ENCODE measurements at places on chromosomes 13 and 19.
A peak's percentile ranks its signal among the peaks of the same experiment; 100 is the strongest.

GRCh38 chr13:46010148-46010547, 42.4 kb downstream of the ZC3H13 start:
- no peak for DNase-seq

DNA sequence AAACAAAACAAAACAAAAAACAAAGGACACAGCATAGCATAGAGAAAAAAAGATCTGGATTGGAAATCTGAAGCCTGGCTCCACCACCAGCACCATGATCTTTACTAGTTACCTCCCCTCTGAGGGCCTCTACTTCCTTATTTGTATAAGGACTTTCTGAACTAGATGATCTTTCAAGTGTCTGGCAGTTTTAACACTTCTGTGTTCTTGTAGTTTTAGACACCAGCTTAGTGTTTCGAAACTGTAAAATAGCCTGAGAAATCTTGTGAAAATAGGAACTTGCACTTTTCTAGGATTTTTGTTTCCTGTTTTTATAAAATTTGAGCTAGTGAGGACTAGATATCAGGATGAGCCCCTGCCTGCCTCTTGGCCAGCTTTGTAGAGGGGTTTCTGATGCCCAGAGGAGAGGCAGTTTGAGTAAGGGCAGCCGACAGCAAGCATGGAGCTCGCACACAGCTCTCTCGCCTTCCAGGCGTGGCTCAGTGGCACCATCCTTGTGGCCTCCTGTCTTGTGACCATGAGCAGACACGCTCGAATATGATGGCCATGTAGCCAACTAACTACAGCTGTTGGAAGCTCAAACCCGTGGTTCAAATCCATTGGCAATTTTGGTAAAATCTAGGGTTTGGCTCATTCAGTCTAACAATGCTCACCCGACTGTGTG, 319.0 kb downstream of the KCNRG start:
- no peak for DNase-seq

GRCh38 chr13:21901811-21902708, 231.2 kb downstream of the FGF9 start:
- no peak for DNase-seq

- DNase-seq, result no peak
Measured at GRCh38 chr13:40023595-40024203, 368.2 kb downstream of the COG6 start.

DNA sequence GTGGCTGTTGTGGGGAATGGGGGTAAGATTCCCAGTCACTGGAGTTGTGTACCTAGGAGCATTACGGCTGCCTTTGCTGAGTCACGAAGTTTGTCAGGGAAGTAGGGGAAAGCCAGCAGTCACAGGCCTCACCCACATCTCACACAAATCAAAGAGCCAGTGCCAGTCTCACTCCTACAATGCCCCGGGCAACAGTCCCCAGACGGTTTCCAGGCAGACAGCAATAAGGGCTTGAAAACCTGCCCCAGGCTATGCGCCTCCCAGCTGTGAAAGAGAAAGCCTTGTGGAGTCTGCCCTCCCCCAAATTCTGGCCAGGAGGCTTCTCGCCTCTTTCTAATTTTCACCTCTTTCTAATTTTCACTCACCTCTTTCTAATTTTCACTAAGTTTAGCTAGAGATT, 142.3 kb upstream of the EDNRB start:
- DNase-seq, result no peak

GRCh38 chr19:6519289-6519688, 11.5 kb upstream of the TNFSF9 start:
- DNase-seq, result no peak

DNA sequence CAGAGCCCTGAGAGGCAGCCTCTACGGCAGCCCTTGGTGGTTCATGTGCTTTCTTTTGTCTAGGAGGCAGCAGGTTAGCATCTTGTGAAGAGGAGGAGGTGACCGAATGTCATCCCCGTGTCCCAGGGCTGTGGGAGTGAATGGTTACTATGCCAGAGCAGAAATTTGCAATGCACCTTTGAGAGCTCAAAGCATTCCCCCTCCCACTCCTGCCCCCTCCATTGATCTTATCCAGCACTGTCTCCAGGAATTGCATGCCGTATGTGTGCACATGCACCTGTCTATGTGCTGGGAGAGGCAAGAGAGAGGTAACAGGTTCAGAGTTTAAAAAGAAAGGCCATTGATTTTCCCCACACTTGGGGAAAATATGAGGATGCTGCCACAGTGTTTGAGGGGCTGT, 10.2 kb downstream of the RASL11A start:
- no peak for DNase-seq

DNA sequence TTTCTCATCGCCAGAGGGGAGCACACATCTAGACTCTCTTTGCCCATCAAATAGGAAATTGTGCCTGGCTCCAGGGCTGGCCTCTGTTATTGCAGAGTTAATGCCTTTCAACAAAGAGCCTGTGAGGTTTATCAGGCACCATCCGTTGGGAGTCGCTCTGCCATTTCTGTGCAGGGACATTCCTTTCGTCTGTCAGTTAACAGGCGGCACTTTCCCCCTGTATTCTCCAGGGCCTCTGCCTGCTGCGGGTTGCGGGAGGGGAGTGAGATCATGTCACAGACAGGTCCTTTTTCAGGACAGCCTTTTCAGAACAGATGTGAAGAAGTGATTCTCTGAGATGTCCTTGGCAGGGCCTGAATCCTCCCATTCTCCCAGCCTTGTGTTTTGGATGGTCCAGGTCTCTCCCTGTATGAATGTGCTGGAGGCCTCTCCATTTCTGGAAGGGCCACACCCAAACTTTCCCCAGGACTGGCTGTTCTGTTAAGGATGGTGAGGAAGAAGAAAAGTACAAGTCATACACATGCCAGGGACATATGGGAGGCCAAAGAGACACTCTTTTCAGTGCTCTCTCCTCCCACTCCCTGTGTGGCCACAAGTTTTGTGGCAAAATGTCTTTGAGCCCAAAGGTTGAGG, 14.9 kb downstream of the SERP2 start:
- no peak for DNase-seq

DNA sequence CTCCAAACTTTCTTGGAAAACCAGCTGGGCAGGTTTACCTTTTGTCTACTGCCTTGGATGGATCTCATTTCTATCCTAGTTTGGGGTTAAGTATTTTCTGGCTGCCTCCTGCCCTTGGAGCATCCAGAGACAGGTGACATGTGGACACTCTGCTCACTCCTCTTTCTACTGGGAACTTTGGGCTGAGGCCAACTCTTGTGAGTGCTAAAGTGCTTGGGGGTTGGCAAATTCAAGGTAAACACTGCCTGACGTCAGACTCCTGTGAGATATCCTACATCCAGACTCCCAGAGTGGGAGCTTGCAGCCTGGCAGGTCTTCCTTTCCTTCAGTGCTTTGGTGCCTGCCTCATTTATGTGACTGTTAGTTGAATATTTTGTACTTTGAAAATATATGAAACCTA, 388.1 kb downstream of the KCNRG start:
- peak; percentile 60 for DNase-seq

DNA sequence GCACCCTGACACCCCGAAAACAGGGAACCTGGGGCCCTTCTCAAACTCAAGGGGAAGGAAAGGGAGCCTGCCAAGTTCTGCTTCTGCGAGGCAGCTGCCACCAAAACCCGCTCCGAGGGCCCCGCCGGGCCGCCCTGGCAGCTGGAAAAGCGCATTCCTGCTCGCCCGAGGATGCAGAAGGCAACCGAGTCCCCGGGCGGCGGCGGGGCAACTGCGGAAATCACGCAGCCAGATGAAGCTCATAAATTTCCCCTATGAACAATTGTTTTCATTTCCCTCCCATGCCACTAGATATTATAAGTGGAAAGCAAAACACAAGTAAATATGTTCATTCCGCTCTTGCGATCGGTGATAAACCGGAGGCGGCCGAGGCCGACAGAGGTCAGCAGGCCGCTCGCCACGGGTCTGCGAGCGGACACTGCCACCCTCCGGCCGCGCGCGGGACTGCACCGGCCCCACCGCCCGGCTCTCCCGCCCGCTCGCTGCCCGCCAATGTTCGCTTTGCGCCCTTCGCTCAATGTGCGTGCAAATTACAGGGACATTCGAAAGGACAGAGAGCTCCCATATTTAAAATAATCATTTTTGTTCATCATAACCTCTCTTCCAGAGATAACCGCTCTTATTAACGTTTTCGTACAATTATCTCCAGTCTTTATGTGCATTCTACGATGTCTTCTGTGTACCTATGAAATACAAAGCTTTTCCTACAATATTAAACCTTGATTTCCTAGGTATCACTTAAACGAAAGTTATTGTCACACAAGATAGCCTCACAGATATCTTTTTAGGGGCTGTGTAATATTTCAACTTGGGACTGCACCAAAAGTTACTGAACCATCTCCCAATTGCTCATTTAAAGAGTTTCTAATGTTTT, 120.8 kb upstream of the ZNF507 start:
- no peak for DNase-seq

DNA sequence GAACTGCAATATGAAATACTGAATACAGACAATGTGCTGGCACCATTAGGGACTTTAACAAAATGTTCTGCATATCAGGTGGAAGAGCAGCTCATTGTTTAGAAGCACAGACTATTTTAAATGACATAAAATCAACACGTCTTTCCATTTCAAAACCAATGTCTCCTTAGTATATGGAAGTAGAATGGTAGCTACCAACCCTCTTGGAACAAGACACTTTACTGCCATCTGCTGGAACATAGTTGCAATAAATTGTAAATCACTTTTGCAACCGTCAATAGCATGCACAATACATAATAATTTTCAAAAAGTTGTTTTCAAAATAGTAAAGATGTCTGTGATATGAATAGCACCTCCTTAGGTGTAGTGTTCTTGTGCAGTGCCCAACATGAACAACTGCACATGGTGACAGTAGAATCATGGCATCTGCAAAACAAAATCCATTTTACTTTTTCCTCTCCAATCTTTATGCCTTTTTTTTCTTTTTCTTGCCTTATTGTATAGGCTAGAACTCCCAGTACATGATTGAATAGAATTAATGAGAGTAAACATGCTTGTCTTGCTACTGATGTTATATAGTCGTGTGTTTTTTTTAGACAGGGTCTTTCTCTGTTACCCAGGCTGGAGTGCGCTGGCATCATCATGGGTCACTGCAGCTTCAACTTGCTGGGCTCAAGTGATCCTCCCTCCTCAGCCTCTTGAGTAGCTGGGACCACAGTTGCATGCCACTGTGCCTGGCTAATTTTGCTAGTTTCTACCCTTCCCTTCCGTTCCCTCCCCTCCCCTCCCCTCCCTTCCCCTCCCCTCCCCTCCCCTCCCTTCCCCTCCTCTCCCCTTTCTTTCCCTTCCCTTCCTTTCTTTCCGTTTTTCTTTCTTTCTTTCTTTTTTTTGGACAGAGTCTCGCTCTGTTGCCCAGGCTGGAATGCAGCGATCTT, 7.8 kb upstream of the LYPD5 start:
- DNase-seq, result no peak

DNA sequence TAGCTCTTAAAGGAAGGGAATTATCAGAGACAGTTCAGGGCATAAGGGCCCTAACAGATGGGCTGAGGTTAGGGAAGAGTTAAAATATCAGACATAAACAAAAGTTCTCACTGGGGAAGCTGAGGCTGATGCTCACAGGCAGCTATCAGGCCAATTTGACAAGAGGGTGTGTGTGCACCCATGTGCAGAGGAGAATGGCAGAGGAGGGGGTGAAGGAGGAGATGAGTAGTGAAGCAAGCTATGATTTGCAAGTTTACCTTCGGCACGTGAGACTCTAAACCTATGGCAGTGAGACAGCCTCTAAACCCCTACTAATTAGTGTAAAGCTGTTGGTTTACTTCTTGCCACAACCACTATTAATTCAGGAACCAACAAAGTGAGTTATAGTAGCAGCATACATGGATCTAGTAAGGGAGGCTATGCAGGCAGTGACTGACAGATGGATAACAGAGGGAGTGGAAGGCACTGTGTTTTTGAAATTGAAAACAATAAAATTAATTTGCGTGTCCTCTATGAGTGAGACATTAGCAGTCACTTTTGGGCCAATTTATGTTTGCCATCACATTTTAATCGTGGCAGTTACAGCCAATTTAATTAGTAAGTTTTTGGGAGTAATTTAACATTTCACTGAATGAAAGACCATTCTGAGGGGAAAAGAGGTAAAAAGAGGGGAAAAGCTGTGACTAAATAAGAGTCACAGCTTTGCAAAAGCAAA, 99.6 kb upstream of the HTR2A start:
- no peak for DNase-seq

DNA sequence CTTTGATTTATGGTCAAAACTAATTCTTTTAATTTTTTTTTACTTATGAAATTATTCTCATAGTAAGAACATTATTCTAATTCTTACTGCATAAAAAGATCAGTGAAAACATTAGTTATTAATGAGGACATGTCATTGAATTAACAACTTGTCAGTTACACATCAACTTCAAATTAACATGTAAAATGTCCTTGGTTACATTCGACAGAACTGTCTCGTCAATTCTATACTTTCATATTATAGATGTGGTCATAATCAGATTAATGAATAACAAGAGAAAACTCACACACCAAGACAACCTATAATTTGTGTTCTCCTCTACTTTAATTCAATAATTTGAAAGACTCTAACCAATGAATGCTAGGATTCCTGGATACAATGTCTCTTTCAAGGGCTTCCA, 66.7 kb downstream of the KATNAL1 start:
- DNase-seq, result no peak

GRCh38 chr13:21749410-21749809, 78.5 kb downstream of the FGF9 start:
- DNase-seq, result no peak

GRCh38 chr19:2139385-2140137, 11.8 kb downstream of the AP3D1 start:
- DNase-seq, result no peak

- DNase-seq, result no peak
Measured at GRCh38 chr19:397941-398706, 10.8 kb downstream of the C2CD4C start.

- no peak for DNase-seq
Measured at GRCh38 chr19:51082611-51083010, at the start of gene KLK14. TSS of gene KLK14 (minus strand) at chr19:51082887. CDS start at chr19:51082614, 273 bp downstream.

DNA sequence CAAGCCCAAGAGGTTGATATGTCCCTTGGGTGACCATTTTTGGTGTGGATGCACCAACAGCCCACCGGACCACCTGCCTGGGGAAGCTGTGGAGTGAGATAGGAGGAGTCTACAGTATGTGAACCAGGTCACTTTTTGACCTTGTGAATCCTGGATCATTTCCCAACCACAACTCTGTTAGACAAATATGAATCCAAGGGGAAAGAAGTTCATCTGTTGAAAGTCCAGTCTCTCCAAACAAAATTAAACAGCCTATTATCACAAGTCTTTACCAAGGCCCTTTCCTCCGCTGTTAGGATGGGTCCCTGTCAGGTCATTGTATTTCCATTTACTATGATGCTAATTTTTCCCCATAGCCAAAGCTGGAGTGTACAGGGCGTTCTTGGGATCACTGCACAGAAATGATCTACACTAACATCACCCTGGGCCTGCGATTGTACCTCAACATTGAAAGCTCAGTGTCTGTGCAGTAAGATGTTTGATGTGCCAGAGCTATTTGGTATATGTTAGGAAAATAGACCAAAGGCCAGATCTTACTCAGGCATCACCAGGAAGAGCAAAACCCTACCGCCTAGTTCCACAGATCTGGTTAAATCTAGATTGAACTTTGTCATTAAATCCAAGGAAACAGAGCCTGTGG, 117.1 kb downstream of the STARD13 start:
- DNase-seq, result no peak
